ENCODE measurements at places on chromosomes 16 and 17. TPM values are rescaled to one million over a fixed set of nuclear protein-coding genes. Genes with fewer than 3 reads are reported as not detected.

Gene SCGB1C2
- total RNA-seq, result not detected

Gene E4F1
- total RNA-seq, result 10.0 TPM

Gene SDR42E1
- 0.11 TPM for total RNA-seq

Gene MYH10
- total RNA-seq, result 49.1 TPM

- no peak for DNase-seq
Measured at GRCh38 chr17:28928061-28928460, 23.3 kb downstream of the PHF12 start.

DNA sequence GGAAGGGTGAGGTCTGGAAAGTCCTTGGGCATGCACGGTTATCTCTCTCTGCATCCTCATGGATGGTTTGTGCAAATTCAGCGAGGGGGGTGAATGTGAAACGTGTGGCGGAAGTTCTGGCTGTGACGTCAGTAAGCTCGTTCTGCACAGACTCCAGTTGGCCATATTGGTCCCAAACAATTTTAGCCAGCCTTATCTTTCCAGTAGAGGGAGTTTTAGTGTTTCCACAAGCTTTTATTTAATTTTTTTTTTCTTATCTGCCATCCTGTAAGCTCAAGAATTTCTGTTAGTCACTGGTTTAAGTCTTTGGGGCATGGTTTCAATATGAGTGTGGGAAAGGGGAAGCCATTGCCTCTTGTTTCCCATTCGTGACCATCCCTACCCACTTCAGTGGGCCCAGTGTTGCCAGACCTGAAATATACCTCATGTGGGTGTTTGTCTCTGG, 39.0 kb downstream of the HLF start:
- no peak for DNase-seq

DNA sequence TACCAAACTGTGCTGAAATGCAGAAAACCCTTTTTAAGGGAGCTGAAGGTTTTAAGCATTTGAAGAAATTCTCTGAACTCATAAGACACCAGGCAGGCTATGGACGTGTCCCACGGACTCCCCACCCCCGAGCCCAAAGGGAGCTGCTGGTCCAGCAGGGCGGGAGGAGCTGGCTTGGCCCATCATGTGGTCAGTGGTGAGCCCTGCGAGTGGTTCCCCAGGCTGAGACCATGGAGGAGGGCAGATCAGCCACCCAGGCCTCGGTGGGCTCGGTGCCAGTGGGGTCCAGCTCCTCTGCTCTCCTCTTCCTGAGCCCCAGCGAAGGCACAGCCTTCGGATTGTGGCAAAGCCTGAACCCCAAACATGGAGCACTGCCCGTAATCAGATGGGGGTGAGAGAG, 27.0 kb downstream of the LGALS3BP start:
- DNase-seq, result no peak

DNA sequence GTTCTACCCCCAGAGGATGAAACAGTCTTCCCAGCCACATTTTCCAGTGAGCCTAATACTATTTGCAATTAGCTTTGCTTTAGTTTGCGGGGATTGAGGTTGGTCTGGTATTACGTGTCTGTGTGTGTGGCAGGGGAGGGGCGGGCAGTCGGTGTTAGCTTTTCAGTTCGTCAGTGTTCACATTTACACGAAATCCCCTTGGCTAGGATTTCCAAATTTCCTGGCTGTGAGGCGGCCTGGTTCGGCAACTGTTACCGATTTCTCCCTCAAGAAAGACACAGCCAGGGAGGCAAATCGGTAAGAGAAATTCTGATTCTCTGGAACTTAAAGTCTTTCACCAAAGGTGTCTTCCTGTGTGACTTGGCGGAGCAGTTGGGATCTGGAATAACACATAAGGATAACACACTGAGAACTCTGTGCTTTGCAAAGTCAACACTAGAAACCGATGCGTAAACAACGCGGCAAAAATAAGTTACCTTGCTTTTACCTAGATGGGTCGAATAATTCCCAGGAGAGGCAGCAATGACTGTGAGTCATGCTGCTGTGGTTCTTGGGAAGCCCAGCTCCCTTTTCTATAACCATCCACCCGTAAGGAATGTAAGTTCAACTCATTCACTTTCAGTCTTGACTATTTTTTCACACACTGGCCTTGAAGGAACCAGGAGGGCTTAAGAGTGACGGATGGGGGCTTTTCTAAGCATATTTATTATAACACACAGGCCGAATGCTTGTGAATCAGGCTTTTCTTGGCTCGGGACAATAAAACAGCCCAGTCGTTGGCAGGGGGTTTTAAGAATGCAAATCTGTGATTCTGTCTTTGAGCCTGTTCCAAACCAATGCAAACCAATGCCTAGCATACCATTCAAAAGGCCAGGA, 24.2 kb downstream of the GPRC5B start:
- DNase-seq, result no peak

DNA sequence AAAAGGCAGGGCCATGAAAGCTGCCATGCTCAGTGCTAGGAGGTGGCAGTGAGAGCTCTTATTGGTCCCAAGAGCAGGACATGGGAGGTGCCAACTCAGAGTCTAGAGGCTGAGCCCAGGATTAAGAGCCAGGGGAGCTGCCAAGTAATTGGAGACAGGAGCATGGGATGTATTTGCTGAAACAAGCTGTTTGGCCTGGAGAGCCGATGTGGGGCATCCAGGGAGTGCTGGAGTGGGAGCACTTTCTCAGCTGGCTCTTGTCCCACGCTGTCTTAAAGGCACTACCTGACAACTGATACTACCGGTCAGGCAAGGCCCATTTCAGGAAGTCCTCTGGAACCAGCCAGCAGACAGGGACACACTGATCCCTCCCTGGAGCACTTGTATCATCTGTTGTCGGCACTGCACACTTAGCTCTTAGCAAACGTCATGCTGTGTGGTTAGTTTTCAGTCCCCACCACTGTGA, 19.3 kb downstream of the ANKFN1 start:
- no peak for DNase-seq

DNA sequence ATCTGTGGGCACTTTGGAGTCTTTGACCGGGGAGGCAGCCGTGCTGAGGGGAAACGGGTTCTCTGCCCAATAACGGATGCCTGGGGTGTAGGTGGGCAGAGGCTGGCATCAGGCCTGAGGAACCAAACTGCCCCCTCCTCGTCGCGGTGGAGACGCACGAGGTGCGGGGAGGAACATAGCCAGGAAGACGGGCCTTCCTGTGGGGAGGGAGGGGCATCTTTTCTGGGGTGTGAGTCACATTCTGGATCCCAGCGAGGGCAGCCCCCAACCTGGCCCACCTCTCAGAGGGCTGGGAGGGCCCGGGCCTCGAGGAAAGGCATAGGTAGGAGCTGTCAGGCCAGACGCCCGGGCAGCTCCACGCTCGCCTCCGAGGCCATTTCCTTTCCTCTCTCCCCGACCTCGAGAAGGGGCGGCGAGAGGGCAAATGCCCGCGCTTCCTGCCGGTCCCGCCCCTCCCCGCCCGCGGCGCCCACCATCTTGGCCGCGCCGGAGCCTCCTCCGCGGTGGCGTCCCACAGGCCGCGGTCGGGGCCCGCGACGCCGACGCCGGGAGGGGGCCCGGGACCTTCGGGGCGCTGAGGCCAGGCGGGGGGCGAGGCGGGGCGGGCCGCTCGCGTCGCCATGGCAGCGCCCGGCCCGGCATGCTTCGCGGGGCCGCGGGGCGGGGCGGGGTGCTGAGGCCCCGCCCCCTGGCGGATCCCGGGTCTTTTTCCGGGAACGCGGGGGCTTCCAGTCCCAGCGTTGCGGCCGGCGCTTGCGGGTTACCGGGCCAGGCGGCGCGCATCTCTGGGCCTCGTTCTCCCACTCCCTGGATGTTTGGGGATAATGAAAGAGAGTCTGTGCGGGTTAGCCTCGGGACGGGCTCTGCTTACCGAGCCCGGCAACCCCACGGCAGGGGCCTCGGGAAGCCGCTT, 13.2 kb downstream of the RAI1 start:
- peak; percentile 82 for DNase-seq

Measured in right atrium auricular region (tissue), 2 donors.